ENCODE measurements at places on chromosomes 4 and X.

DNA sequence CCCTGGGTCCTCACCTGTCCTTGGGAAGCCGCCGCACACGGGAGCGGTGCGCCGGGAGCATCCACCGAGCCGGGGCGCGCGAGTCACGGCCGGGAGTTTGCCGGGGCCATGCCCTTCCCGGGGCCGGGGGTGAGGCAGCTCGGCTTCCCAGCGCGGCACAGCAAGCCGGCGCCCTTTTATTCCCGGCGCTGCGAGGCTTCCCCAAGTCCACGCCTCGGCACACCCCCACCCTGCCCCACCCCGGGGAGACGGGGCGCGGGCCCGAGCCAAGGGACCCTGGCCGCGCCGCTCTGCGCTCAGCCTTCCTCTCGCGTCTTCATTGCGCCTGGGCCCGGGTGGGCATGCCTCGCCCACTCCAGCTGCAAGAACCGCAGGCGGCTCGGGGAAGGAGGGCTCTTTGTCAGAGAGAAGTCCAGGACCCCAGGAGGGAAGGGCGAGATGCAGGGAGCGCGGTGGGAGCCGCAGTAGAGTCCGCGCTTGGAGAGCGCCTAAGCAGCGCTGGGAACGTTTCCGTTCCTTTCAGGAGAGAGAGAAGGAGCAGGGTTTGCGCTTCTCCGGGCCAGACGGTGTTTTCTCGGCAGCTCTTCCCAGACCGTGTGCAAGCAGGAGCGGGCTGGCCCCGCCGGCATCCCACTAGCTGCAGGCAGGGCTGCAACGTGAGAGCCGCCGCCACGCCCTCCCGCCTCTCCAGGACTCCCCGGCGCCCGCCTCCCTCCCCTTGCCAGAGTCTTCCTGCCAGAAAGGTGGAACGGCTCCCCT is at the start of gene MXRA5:
TSS of gene MXRA5 (minus strand) at position 152 of the 759 bp plus-strand sequence. CDS start 2,819 bp downstream, outside the sequence.
- peak; percentile 0 for DNase-seq

GRCh38 chr4:159193046-159193620 is 90.3 kb downstream of the RAPGEF2 start:
- DNase-seq: no peak

- peak; percentile 35 for DNase-seq
These were observed 26.9 kb downstream of the ARSJ start for GRCh38 chr4:113952452-113953029.

- DNase-seq: no peak
These were observed 151.2 kb upstream of the KLF3 start for GRCh38 chr4:38512840-38513239.

GRCh38 chr4:85166318-85166717 is 199.8 kb upstream of the WDFY3 start:
- no peak for DNase-seq
